ENCODE measurements at places on chromosomes 4 and X.

- no peak for DNase-seq
These were observed 117.3 kb downstream of the FAM133A start for GRCh38 chrX:93791304-93791703.

GRCh38 chr4:141659539-141659938 lies 23.2 kb downstream of the IL15 start:
- DNase-seq = no peak

DNA sequence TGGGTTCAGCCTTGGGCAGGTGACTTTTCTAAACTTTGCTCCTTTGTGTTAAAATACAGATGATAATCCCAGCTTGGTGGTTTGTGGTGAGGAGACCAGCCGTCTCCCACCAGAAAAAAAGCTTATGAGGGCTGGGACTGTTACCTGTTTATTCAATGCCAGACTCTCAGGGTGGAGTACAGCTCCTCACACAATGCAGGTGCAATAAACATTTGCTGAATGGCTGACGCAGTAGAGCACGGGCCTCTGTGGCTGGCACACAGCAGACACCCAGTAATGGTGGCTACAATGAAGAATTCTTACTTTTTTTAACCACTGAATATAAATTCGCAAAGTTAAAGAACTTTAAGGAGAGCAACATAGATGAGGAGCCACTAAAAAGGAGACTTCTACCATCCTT lies 30.2 kb downstream of the BEND4 start:
- no peak for DNase-seq

GRCh38 chr4:52112411-52112810 lies 61.3 kb downstream of the SPATA18 start:
- DNase-seq = no peak

- no peak for DNase-seq
These were observed 396.7 kb downstream of the FSTL5 start for GRCh38 chr4:161767116-161767515.

GRCh38 chr4:85681921-85682320 lies 207.0 kb downstream of the ARHGAP24 start:
- no peak for DNase-seq
